ENCODE measurements at places on chromosomes 2 and 18.
A peak's percentile ranks its signal among the peaks of the same experiment; 100 is the strongest.

DNA sequence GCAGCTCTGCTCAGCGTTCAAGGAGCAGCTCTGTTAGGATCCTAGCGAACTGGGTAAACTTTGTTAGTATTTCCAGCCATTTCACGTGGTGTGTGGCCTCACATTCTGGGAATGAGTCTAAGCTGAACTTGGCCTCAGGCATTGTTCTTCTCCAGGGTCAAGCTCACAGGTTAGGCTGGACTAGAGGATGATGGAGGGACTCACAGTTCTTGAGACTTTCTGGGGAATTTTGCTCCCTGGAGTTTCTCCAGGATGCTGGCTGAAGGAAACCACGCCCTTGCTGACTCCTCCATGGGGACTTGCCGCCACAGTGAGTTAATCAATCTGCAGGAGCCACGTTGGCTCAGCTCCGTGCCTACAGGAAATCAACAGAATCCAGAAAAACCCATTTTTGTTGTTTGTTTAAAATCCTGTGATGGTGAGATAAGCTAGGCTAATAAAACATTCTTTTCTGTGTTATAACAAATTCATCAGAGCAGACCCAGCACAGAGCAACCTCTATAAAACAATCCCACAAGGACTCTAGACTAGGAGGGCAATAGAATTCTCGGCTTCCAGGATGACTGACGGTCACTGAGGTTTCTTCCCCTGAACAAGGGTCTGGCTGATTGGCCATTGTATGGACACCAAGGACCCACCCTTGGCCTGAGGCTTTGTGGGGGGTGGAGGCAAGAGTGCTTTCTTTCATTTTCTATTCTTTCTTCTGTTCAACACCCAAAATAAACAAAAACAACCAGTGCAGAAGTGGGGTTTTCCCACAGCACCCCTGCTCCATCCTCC lies 12.6 kb downstream of the CNDP1 start:
- ATAC-seq: no peak

DNA sequence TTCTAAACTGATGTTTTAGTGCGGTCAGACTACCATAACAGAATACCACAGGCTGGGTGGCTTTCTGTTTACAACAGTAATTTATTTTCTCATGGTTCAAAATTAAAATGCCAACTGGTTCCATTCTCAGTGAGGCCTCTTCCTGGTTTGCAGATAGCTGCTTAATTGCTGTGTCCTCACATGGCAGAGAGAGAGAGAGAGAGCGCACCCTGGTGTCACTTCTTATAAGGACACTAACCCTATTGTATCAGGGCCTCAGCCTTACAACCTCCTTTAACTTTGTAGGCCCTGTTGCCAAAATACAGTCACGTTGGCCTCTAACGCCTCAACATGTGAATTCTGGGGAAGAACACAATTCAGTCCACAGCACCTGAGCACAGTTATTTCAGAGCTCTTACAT lies 37.5 kb upstream of the ZNF385B start:
- no peak for ATAC-seq

GRCh38 chr2:85605406-85606115 lies 3.1 kb upstream of the TMEM150A start:
- ATAC-seq: no peak

DNA sequence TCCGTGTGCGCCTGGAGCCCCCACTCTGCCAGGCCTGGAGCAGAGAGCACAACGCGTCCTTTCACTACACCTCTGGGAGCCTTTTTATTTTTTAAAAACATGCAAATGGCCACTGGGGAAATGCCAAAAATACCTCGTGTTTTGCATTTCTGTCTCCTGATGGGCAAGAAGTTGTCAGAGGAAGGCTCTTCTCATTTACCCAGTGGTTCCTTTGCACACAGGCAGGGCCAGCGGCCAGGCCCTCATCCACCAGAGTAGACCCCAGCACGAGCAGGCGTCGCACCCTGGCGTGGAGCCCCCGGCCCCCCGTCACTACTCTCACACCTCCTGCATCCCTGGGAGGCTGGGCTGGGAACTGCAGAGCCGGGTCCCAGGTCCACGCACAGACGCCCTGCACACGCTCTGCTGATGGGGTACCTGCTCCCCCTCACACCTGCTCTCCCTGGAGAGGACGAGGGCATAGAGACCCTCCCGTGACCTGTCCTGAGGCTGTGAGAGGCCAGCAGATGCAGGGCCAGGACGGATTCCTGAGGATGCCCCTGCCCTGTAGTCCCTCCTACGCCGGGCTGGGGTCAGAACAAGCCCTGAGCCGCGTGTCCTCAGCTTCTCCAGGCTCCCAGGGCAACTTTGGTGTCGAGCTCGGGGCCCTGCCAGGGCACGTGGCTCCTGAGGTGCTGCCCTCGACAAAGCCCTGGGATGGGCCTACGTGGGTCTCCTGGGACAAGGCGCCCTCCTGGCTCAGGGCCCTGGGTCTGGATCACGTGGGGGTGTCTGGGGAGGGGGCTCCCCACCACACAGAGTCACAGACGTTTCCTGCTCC lies 65.0 kb downstream of the NFATC1 start:
- ATAC-seq: no peak

- no peak for ATAC-seq
These were observed 33.9 kb upstream of the TSPYL6 start for GRCh38 chr2:54289917-54290316.

- ATAC-seq: no peak
These were observed 5.0 kb downstream of the NDUFS1 start for GRCh38 chr2:206154197-206154596.

- no peak for ATAC-seq
These were observed 78.4 kb upstream of the UBXN4 start for GRCh38 chr2:135663148-135663700.

DNA sequence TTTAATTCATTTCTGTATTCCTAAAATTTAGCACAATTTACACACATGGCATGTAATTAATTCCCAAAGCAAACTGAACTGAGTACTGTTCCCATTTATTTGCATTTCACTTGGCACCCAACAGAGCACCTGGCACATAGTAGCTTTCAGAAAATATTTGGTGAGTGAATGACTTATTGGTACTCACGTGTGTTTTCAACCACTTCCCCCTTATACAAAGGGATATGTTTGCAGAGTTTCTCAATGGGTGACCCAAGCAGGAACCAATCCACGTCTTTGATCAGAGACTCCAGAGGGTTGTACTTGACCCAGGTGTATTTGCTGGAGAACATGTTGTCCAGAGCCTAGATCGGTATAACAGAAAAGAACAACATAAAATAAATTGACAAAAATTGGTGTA lies 6.6 kb downstream of the GKN2 start:
- no peak for ATAC-seq

GRCh38 chr2:225013425-225014365 lies 28.6 kb downstream of the DOCK10 start:
- no peak for ATAC-seq

DNA sequence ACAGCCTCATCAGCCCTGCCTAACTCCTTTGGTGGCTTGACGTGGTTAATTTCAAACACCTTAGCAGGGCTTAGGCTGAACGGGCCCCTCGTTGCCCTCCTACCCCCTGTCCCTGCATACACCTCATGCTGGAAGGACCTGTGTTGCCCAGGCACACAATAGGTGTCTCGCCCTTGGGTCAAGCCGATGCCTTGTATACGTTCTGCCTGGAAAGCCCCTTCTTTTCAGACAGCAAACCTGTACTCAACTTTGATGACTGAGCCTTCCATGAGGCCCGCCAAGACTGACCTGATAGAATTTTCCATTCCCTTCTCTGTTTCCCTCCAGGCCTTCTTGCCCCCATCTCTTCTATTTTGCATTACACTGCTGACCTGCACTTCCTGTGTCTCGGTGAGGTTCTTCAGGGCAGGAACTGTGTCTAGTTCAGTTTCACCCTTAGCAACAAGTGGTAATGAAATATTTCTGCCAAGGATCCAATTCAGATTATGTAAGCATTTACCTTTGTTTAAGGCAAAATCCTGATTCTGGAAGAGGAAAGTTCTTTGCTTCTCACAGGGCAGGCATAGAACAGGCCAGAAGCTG lies 7.9 kb downstream of the GREB1 start:
- no peak for ATAC-seq

DNA sequence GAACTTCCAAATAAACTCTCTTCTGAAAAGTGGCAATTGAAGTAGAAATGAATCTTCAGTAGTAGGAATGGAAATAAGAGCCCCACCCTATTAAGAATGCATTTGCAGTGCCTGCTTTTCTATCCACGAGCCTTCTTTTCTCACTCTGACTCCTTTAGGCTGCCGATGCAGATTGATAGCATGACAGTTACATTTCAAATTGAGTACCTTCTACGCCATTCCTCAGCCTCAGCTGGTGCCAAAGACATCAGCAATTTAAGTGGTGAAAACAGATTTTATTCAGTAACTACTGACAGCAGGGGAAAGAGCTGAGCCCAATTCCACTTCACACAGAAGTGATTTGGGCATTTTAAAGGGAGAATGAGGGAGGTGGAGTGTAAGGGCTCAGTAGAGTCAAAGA lies 85.5 kb downstream of the PTH2R start:
- ATAC-seq: no peak

- ATAC-seq: no peak
These were observed 596.0 kb downstream of the LRP1B start for GRCh38 chr2:141534666-141535362.

GRCh38 chr2:54903736-54904554 lies 146.3 kb downstream of the RTN4 start:
- peak; percentile 100 for ATAC-seq

- ATAC-seq: no peak
These were observed 439.2 kb upstream of the ACVR2A start for GRCh38 chr2:147405651-147406050.

- ATAC-seq: no peak
These were observed 376.4 kb upstream of the ATP5MC3 start for GRCh38 chr2:175557810-175558377.

DNA sequence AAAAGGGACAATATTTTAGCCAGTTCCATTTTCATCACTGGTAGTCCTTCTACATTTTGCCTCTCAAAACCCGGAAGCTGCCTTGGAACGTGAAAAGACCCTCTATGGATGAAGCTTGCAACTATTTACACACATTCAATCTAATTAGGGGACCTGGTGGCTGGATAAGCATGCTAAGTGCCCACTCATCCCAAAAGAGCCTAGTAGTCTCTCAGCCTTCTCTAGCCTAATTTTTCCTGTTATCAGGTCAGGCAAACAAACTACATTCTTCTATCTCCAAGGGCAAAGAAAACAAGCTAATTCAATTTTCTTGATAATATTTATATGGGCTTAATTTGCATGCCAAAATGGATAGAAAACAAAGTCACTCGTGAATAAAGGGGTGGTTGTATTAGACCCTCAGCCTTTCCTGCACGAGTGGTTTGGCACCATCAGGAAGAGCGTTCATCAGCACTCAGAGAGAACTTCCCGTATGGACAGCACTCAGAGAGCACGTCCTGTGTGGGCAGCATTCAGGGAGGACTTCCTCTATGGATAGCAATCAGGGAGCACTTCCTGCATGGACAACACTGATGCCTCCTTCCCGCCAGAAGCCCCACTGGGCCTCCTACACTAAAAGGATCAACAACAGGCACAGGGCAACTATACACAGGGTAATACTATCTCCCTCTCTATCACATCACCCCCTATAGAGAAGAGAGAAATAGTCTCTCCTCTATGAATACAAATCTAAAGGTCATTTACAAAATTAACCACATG lies 122.2 kb downstream of the RBMS1 start:
- no peak for ATAC-seq

- no peak for ATAC-seq
These were observed 321.8 kb upstream of the SPRED2 start for GRCh38 chr2:65754219-65754618.

GRCh38 chr2:15765211-15765610 lies 173.5 kb downstream of the DDX1 start:
- no peak for ATAC-seq

GRCh38 chr2:62293490-62294271 lies 97.8 kb downstream of the B3GNT2 start:
- ATAC-seq: no peak

- no peak for ATAC-seq
These were observed 41.5 kb downstream of the SCTR start for GRCh38 chr2:119482481-119483394.

GRCh38 chr2:233363744-233364235 lies 9.5 kb downstream of the DGKD start:
- ATAC-seq: peak; percentile 17

DNA sequence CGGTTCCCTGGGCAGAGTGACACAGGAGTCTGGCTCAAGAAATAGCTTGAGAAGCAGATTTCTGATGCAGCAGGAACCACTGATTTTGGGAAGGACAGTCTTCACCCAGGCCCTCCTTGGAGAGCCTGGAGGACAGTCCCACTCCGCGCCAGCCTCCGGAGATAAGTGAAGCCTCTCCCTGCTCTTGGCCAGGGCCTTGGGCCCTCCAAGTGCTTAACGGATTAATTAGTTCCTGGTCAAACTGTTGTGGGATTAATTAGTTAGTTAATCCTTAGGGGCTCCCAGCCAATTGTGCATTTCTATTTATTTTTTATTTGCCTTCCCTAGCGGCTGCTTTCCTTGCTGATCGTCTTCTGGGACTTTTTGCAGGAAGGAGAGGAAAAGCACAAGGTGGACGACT lies 19.6 kb downstream of the CPLX4 start:
- no peak for ATAC-seq

DNA sequence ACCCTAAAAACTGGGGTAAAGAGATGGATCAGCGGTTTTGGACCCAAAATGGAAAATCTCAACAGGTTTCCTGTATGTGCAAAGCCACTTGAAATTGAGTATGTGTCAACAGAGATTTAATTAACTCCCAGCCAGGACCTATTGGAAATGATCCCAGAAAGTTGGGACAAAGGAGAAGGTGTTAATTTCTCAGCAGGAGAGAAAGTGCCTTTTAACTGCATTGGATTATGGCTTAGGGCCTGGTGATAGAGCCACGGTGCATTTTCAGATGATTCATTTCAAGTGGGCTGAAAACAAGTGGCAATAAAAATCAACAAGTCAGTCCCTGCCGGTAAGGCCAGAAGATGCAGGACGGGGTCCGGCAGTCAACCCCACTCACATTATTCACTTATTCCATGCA lies 80.2 kb upstream of the BCL11A start:
- no peak for ATAC-seq

- no peak for ATAC-seq
These were observed 48.5 kb downstream of the ARL6IP6 start for GRCh38 chr2:152766928-152767327.

DNA sequence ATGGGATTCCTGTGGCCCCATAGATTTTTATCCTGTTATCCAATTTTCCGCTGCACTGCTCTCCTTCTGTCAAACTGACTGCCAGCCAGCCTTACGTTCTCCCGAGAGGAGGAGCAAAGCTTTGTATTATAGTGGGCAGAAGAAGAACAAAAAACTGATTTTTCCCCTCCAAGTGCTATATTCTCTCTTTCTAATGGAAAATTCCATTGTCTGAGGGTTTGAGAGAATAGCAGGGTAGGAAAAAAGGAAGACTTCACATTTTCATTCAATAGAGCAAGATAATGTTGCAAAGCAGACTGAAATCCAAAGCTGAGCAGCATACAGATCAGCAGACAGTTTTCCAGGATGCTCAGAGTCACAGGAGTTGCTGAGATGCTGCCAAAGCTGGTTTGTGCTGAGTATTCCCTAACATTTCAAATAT lies 238.0 kb downstream of the UBE2E3 start:
- no peak for ATAC-seq

DNA sequence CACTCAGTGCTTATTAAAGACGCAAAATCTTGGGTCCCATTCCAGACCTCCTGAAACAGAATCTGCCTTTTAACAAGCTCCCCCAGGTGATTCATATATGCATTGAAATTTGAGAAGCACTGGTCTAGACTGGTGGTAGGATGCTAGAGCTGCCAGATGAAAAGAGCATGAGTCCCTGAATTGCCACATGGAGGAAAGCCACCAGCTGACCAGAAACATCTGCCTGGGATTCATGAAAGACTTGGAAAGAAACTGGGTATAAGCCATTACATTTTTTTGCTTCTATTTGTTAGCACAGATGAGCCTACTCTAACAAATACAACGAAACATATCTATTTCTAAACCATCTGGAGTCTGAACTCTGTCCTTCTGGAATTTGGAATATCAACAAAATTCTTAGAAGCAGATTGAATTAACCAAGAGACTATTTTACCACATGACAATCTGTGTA lies 228.9 kb downstream of the RBM43 start:
- no peak for ATAC-seq

Measured in activated CD4-positive, CD25-positive, alpha-beta regulatory T cell treated with anti-CD3 and anti-CD28 coated beads, Interleukin-2, amount 50 U/mL, for 24 hours (primary cell).